Muscle of arm (tissue), 14 donors: ENCODE measurements at places on chromosomes 1 and 21.

DNA sequence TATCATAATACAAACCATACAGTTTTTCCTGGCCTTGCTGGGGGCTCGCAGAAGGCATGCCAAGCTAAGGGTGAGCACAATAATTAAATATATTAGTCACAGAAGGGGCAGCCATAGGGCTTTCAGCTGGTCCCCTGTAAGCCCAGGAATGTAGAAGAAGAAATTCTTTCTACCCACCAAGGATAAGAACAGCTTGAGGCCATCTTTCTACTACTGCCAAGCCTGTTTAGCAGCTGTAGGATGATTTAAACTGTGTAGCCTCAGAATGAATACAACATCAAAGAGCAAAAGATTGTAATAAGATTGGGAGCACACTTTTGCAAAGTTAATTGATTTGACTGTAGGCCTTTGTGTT, 171.5 kb downstream of the LRRC7 start:
- peak; percentile 9 for DNase-seq

- DNase-seq, result no peak
Observed at GRCh38 chr1:61190618-61191432, 108.5 kb downstream of the NFIA start.

GRCh38 chr1:183585038-183585437, 5.2 kb downstream of the NCF2 start:
- no peak for DNase-seq

- no peak for DNase-seq
Observed at GRCh38 chr1:198187973-198188588, 31.3 kb downstream of the NEK7 start.

DNA sequence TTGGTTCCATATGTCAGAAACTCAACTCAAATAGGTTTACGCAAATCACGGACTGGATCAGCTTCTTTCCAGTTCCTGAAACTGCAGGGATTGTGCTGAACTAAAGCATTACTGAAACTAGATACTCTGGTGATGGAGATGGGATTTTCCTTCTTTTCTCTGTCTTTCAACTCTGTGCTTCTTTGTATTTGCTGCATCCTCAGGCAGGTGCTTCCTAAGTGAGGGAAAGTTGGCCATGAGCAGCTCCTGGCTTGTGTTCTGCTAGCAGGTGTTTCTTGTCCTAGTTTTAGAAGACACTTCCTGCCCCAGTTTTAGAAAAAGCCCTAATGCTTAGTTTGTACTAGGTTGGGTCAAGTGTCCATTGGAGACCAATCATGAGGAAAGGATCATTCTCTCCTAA, 86.7 kb upstream of the USP24 start:
- peak; percentile 49 for DNase-seq

GRCh38 chr1:101532377-101532776, 295.6 kb downstream of the S1PR1 start:
- DNase-seq, result no peak

- no peak for DNase-seq
Observed at GRCh38 chr21:28884481-28884880, 108.2 kb downstream of the LTN1 start.

DNA sequence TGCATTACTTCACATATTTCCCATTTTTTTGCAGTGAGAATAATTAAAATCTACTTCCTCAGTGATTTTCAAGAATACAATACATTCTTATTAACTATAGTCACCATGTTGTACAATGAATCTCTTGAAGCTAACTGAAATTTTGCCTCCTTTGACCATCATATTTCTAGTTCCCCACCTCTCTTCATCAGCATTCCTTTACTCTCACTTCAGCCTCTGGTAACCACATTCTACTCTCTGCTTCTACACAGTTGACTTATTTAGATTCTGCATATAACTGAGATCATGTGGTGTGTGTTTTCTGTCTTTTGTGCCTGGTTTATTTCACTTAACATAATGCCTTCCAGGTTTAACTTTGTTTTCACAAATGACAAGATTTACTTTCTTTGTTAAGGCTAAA, 304.4 kb upstream of the LYPLAL1 start:
- no peak for DNase-seq

DNA sequence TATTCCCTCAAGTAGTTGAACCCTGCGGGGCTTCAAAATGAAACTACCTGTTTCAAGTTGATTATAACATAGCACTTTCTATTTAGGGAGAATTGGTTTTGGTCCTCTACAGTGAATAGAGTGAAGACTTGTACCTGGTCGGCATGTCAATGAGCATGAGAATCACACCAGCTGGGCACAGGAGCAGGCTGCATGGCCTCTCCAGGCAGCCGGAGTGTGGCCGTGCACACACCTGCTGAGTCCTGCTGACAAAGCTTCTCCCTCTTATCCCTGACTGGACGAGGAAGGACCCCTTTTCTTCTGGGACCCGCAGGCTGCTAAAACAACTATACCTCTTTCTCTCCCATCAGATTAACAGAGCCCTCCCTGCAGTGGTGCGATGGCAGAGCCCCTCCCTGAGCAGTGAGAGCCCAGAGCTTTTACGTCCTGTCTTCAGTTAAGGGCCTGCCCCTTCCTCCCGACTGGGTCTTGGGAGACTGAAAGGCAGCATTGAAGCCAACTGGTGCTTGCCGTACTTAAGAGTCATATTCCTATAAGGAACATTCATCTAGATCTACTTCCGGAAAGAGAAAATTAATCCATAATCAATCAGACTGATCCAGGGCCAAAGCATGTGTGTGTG, 124.9 kb downstream of the CAPN8 start:
- DNase-seq, result no peak

- DNase-seq, result no peak
Observed at GRCh38 chr1:93811326-93812065, 67.5 kb downstream of the DNTTIP2 start.

DNA sequence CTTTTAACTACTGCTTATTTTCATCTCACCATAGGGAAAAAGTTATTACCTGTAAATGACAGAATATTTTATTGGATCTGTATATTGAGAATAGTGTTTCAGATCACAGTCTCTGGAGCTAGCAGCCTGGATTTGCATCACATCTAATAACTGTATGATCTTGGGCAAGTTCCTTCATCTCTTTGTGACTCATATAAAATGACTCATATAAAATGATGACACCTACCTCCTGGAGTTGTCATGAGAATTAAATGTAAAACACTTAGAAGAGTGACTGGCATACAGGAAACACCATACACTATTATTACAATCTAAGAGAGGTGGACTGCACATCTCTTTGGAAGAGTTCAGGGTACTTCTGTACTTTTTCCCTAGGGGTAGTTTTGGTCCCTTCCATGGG, 421.3 kb downstream of the NEGR1 start:
- no peak for DNase-seq

GRCh38 chr1:232620356-232620969, 9.5 kb downstream of the SIPA1L2 start:
- DNase-seq, result no peak

- peak; percentile 82 for DNase-seq
Observed at GRCh38 chr1:9466780-9467758, 72.2 kb upstream of the SLC25A33 start.

- DNase-seq, result no peak
Observed at GRCh38 chr1:187433598-187433997, 604.8 kb downstream of the PLA2G4A start.

DNA sequence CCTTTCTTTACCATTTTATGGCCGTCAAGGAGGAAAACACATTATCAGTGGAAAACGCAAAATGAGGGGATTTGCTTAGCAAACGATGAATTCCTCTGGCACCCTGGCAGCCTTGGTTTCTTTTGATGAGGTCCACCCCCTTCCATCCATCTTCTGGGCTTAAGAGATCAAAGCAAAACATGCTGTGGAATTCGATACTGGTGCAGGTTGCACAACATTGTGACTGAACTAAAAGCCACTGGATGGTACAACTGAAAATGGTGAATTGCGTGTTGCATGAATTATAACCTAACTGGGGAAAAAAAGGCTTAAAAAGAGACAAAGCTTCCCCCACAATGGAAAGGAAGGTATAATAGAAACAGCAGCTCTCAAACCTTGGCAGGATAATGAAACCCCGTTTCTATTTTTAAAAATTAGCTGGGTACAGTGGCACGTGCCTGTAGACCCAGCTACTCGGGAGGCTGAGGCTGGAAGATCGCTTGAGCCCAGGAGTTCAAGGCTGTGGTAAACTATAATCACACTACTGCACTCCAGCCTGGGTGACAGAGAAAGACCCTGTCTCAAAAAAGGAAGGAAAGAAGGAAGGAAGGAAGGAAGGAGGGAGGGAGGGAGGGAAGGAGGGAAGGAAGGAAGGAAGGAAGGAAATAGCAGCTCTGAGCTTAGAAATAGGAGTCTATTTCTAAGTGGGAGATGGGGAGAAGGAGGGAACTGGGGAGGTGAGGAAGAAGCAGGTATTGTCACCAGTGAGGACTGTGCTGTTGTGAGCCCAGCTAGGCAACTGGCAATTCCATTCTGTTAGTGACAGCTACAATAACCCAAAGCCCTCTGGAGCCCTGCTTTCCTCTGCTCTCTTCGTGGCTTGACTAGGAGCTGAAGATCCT, 29.0 kb upstream of the LGALS8 start:
- DNase-seq, result no peak

- DNase-seq, result no peak
Observed at GRCh38 chr1:199742547-199742946, 285.0 kb upstream of the NR5A2 start.

- DNase-seq, result no peak
Observed at GRCh38 chr1:223832637-223832943, 13.2 kb downstream of the TP53BP2 start.

DNA sequence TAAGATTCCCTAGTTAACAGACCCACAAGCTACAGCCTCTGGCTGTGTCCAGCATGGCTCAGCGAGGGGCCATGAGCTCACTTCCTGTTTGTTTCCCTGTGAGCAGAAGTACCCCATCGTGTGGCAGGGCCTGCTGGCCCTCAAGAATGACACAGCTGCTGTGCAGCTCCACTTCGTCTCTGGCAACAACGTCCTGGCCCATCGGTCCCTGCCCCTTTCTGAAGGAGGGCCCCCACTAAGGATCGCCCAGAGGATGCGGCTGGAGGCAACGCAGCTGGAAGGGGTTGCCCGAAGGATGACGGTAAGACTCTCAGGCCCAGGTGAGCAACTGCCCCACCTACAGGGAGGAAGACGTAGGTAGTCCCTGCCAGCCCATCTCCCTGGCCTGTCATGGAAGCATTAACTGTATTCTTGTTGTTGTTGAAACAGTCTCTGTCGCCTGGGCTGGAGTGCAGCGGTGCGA, 38.2 kb downstream of the ZBTB17 start:
- no peak for DNase-seq

GRCh38 chr1:189538271-189538670, 939.4 kb downstream of the BRINP3 start:
- DNase-seq, result no peak

GRCh38 chr21:45850181-45850580, 131.4 kb upstream of the COL6A1 start:
- DNase-seq, result no peak

GRCh38 chr21:28317177-28317950, 675.3 kb downstream of the LTN1 start:
- no peak for DNase-seq

DNA sequence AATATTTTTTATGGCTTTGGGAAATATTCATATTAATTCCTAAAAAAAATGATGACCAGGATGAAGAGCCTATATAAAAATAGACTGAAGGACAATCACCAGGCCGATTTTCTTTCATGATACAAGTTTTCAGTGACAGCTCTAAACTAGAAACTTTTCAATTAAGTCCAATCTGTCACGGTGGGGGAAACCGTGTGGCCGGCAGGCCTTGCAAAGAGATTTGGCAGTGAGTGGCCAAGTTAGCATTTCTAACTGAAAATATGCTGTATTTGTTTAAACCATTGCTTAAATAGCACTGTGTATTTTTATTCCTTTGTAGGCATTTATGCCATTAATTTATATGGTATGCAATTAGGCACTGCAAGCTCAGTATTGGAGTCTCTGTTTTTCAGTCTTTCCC, 294.5 kb upstream of the NRIP1 start:
- DNase-seq, result no peak

DNA sequence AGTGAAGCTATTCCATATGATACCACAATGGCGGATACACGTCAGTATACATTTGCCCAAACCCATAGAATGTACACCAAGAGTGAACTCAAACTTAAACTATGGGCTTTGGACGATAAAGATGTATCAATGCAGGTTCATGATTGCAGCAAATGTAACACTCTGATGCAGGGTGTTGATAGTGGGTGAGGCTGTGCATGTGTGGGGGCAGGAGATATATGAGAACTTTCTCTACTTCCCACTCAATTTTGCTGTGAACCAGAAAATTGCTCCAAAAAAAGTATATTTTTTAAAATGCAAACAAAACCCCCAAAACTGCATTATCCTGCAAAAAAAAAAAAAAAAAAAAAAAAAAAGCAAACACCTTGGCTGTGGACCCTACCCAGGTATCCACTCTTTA, 3.4 kb downstream of the ATP1A2 start:
- DNase-seq, result no peak

DNA sequence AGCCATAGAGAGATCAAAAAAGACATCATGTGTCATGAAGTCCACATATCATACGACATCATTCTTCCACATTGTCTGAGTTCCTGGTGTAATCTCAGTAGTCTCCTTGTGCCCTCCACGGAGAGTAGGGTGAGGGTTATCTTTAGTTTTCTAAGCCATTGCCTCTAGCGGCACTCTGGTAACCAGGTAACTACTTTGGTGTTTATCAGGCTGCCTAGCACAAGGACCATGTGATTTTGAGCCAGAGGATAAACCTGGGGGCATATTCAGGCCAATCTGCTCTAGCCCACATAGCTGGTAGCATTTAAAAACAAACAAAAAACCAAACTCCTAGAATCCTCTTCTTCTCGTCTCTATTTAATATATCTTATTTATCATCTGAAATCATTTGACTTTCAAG, 147.4 kb downstream of the GDAP2 start:
- DNase-seq, result no peak

GRCh38 chr1:46618754-46619415, 2.3 kb upstream of the MOB3C start:
- DNase-seq, result no peak
